ENCODE measurements at places on chromosomes 2 and 18.
A peak's percentile ranks its signal among the peaks of the same experiment; 100 is the strongest.

DNA sequence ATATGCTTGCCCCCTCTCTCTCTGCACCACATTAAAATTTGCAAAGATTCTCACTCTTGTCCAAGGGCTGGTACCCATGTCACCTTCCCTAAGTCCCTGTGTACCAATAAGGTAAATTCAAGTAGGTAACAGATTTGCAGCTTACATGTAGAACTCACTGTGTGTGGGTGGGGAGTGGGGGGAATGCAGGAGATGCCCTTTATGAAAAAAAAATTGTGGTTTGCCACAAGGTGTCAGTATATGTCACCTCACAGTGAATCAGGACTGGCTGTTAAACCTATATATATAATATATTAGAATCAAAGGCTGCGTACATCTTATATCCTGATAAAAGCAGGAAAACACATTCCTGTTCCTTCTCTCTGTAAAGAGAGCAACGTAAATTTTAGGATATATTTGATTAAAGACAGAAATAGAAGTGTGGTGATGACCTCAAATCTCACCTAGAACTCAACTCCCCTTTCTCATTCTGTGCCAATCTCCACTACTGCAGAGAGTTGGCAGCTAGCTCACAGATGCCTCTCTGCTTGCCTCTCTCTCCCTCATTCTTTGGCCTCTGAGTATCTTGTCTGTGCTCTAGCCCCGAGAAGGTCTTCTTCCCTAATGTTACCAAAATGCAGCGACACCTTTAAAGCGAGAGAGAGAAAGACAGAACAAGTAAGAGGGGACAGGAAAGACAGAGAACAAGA, 536 bp downstream of the XDH start:
- no peak for DNase-seq

GRCh38 chr2:231102772-231103171, 22.1 kb downstream of the HTR2B start:
- no peak for DNase-seq

- no peak for DNase-seq
Observed at GRCh38 chr2:202270487-202270886, 4.9 kb downstream of the NOP58 start.

DNA sequence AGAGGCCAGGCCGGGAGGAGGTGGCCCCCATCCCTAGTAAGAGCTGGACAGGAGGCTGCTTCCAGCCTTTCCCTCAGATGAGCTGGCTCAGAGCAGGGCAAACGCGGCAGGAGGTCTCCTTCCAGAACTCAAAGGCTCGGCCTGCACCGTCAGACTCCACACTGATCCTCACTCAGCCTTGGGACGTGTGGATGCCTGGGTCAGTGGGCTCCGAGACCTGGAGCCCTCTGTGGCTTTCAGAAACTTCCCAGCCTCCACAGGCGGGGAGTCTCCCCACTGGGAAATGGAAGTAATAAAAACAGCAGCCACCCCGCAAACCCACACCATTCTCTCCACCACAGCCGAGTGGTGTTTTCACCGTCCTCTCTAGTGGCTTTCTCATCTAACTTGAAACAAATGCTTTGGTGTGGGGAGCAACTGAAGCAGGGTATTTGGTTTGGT, 54.3 kb downstream of the INPP5D start:
- no peak for DNase-seq

DNA sequence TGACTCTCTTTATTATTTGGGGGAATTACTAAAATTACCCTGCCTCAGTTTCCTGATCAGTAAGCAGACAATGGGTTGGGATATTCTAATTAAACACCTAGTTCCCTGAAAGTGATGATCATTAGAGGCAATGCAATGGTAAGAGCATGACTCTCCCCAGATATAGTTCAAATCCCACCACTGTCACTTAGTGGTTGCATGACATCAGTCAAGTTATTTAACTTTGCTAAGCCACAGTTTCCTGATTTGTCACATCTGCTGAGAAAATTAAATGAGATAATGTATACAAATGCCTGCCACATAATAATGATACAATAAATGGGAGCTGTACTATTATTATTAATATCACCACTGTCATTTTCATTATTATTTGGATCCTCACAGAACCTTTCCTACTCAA, 29.9 kb downstream of the ZEB2 start:
- DNase-seq = no peak

- no peak for DNase-seq
Observed at GRCh38 chr2:53998834-53999233, 28.0 kb upstream of the PSME4 start.

DNA sequence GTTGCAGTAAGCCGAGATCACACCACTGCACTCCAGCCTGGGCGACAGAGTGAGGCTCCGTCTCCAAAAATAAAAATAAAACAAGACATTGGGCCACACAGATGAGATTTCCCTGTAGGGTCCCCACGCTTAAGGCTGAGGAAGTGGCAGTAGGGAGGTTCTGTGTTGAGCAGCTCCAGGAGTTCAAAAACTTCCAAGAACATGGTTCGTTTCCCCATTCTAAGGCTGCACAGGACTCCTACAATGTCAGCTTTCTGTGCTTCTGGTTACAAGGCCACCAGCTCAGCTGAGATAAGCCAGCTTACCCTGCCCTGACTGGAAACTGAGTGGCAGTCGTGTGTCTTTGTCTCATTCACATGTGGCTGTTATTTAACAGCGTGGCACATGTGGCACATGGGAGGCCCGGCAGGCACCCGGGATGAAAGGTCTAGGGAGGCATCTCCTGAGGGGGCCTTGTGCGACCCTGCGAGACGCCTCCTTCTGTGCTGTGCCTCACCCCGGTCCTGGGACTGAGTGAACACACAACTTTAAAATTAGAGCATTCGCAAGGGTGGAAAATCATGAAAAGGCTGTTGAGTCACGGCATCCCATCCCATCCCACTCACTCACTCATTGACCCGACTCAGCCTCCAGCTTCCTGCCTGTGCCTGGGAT, 7.7 kb downstream of the ITGB1BP1 start:
- no peak for DNase-seq

DNA sequence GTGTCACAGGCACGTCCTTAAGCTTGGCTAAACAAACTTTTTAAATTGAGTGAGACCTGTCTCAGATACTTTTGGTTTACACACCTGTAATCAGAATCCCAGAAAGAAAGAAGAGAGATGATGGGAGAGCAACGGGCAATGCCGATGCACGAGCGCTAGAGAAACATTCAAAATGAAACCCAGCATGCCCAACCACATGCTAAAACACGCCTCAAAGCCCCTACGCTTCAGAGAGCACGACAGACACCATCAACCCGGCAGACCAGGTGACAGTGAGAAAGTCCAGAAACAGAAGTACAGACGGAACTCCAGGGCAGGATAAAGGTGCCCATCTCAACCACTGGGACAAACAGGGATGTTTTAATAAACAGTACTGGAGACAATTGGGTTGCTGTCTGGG, 85.5 kb downstream of the HDAC4 start:
- no peak for DNase-seq

DNA sequence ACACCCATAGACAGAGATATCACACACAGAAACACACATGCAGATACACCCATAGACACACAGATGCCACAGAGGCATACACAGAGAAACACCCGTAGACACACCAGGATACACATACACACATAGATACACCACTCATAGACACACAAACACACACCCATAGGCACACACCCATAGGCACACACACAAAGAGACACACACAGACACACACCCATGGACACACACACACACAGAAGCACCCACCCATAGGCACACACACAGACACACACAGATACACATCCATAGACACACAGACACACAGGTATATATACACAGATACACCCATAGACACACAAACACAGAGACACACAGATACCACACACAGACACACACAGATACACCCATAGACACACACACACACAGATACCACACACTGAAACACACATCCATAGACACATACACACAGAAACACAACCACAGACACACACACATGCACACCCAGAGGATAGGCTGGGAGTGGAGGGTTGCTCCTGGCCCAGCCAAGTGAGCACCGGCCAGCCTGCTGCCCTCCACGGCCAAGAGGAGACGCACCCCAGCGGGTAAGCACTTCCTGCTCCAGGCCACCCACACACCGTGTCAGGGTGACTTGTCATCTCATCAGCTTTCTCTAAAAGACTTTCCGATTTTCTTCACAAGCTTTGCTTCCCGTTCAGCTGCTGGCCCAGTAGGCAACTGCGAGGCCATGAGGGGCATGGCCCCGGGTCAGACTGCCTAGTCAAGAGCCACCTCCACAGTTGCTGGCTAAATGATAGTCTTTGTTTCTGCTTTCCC, 14.1 kb upstream of the CNNM3 start:
- no peak for DNase-seq

DNA sequence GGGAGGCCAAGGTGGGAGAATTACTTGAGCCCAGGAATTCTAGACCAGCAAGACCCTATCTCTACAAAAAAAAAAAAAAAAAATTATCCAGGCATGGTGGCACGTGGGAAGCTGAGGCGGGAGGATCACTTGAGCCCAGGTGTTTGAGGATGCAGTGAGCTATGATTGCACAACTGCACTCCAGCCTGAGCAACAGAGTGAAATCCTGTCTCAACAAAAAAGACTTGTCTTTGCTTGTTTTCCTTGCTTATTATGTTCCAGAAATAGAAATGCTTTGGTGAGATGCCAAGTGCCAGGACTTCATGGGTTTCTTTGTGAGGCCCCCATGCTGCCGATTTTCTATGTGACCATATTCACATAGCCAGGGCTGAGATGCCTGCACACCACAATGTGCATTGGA, 9.0 kb downstream of the DCDC2C start:
- no peak for DNase-seq

DNA sequence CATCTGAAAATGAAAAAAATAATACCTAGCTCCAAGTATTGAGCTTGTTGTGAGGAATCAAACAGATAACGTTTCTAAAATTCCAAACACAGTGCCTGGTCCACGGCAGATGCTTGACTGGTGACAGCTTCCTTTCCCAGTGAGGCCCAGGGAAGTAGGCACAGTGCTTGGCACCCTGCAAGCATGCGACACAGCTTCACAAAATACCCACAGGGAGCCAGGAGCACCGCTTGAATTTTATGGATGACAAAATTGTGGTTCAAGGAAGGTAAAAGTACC, 205.1 kb upstream of the TNP1 start:
- DNase-seq = no peak

- DNase-seq = no peak
Observed at GRCh38 chr18:29418136-29418535, 1241.2 kb upstream of the CDH2 start.

DNA sequence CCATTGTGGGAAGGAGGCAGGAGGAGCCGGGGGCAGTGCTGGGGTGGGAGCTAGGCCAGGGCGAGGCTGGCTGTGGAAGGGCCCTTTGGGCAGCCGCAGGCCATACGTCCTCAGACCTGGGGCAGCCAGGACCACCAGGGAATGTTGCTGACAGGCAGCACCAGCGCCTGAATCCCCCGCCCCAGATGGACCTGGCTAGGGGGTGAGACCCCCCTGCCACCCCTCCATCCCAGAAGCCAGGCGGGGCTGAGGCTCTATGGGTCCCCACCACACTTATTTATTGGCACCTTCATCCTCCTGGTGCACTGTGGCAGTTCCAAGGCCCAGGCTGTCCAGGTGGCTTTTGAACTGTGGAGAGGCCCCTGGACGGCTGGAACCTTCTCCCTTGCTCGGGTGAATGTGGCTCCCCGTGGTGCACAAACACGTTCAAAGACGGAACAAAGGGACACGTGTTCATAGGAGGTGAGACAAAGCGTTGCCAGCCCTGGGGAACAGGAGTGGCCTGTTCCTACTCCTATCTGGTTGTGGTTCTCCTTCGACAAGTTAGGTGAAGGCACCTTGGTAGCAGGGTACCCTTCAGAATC, 35.1 kb downstream of the RAMP1 start:
- peak; percentile 13 for DNase-seq

- no peak for DNase-seq
Observed at GRCh38 chr2:119673796-119674195, 5.2 kb upstream of the TMEM177 start.

- DNase-seq = no peak
Observed at GRCh38 chr2:56981554-56981953, 797.8 kb downstream of the CCDC85A start.

- DNase-seq = no peak
Observed at GRCh38 chr2:46493241-46493970, 14.0 kb downstream of the TMEM247 start.

DNA sequence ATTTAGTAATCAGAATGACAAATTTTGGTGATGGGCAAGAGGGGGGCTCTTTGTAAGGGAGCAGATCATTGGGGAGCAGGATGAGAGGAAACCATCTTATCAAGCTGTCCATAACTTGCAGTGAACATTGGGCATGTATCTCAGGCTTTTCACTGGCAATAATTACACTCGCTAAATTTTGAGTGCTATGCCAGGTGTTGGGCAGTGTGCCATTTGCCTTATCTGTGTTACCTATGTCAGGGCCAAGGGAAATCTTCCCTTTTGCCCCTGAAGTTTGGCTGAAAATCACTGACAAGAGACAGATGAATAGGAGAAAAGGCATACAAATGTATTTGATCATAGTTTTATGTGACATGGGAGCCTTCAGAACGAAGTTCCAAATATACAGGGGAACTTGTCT, 39.0 kb downstream of the NOSTRIN start:
- DNase-seq = peak; percentile 61

DNA sequence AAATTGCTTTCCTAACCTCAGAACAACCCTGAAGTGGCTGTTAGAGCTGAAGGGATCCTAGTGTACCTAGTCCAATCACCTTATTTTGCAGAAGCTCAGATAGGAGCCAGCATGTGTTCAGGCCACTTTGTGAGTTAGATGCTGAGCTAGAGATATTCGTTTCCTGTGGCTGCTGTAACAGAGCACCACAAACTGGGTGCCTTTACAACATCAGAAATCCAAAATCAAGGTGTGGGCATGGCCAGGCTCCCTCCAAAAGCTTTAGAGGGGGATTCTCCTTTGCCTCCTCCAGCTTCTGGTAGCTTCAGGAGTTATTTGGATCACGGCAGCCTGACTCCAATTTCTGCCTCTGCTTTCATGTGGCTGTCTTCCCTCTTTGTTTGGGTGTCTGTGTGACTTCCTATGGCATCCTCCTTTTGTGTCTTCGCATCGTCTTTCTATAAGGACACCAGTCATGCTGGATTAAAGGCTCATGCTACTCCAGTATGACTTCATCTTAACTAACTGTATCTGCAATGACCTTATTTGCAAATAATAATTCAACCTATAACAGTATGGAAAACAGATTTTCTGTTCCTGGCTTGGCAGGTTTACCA, 86.3 kb upstream of the TGFA start:
- no peak for DNase-seq

DNA sequence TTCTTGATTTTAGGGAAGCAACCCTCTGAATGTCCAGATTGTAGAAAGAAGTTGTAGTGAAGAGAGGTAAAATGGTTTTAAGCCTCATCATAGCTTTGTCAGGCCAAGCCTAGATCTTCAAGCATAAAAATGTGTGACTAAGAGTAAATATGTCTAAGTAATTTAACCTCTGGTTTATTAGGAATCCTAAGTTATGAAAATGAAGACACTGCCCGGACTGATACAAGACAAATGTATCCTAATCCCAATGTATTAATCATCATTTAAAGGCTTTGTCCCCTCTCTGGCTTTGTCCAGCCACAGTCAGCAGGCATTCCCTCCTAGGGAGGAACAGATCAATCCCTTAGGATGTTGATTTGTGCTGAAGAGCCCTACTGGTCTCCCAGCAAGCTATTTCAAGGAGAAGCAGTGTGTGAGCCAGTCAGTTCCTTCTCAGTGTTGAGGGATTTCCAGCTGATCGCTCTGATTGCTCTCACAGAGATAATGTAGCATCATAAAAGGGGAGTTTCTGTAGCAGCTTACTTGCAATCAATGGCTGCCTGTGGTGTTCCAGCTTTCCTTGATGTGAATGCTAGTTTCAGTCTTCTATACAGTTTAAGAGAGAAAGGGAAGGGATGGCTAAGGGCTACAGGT, 796.1 kb downstream of the EPHA4 start:
- no peak for DNase-seq
